Fibroblast of the aortic adventitia (primary cell): ENCODE measurements at places on chromosomes 3 and 15. TPM values are rescaled to one million over a fixed set of nuclear protein-coding genes. Genes with fewer than 3 reads are reported as not detected.

ITIH4 gene
- 0.36 TPM in 1 of 2 replicates, not detected in the other for total RNA-seq

FGD5 gene
- 0.18 and 3.9 TPM in 2 replicates for total RNA-seq

PAK6 gene
- 0.09 TPM in 1 of 2 replicates, not detected in the other for total RNA-seq

CP gene
- total RNA-seq, result 1.2 TPM in 1 of 2 replicates, not detected in the other

NFKBIZ gene
- 17.5 and 38.3 TPM in 2 replicates for total RNA-seq

SYNPR gene
- total RNA-seq, result not detected in 2 replicates

GOLGA8G gene
- not detected in 2 replicates for total RNA-seq

NME9 gene
- total RNA-seq, result 0.18 TPM in 1 of 2 replicates, not detected in the other

TYRO3 gene
- 8.0 and 20.2 TPM in 2 replicates for total RNA-seq

RBPMS2 gene
- total RNA-seq, result 0.09 TPM in 1 of 2 replicates, not detected in the other

GNAT1 gene
- total RNA-seq, result not detected in 2 replicates

CPLX3 gene
- not detected in 2 replicates for total RNA-seq

C3orf85 gene
- total RNA-seq, result not detected in 2 replicates

ATR gene
- total RNA-seq, result 19.4 and 37.6 TPM in 2 replicates

TRH gene
- 2.5 TPM in 1 of 2 replicates, not detected in the other for total RNA-seq

ZNF80 gene
- total RNA-seq, result not detected in 2 replicates

PCSK6 gene
- total RNA-seq, result 0.81 TPM in 1 of 2 replicates, not detected in the other

TMIE gene
- not detected in 2 replicates for total RNA-seq

A4GNT gene
- total RNA-seq, result not detected in 2 replicates

KNG1 gene
- not detected in 2 replicates for total RNA-seq

GHSR gene
- not detected in 2 replicates for total RNA-seq

LINS1 gene
- 11.2 and 25.8 TPM in 2 replicates for total RNA-seq

UBAP1L gene
- total RNA-seq, result 2.1 and 3.8 TPM in 2 replicates

AMIGO3 gene
- 0.27 and 0.65 TPM in 2 replicates for total RNA-seq

CNTN6 gene
- 1.3 TPM in 1 of 2 replicates, not detected in the other for total RNA-seq

IVD gene
- 21.9 and 33.6 TPM in 2 replicates for total RNA-seq

KBTBD8 gene
- 1.1 and 9.8 TPM in 2 replicates for total RNA-seq
